Psoas muscle (tissue), 8 donors: ENCODE measurements at places on chromosomes 1 and 21. TPM values are rescaled to one million over a fixed set of nuclear protein-coding genes. Genes with fewer than 3 reads are reported as not detected.

The OR2T29 gene
- not detected for total RNA-seq

The MANEAL gene
- total RNA-seq: 2.1 TPM

The RPE65 gene
- total RNA-seq: not detected

The GPR25 gene
- not detected for total RNA-seq

The KCNE1 gene
- not detected for total RNA-seq

The DNALI1 gene
- 2.0 TPM for total RNA-seq

The RBM34 gene
- 76.3 TPM for total RNA-seq

The IGSF21 gene
- total RNA-seq: 0.52 TPM

The PRR9 gene
- not detected for total RNA-seq

The OR2L13 gene
- total RNA-seq: not detected

The OTUD3 gene
- 6.7 TPM for total RNA-seq

The JAK1 gene
- 109 TPM for total RNA-seq

The DYNLT4 gene
- not detected for total RNA-seq

The LYPD8 gene
- not detected for total RNA-seq

The DDAH1 gene
- 8.2 TPM for total RNA-seq

The GFI1 gene
- 0.20 TPM for total RNA-seq

The SPRR1A gene
- total RNA-seq: not detected

The CAP1 gene
- 71.0 TPM for total RNA-seq

The TAL1 gene
- 1.5 TPM for total RNA-seq

The CYYR1 gene
- total RNA-seq: 20.4 TPM

The KCNK1 gene
- total RNA-seq: not detected

The RSPO1 gene
- total RNA-seq: not detected

The NR1I3 gene
- not detected for total RNA-seq

The FAM151A gene
- total RNA-seq: not detected

The EFCAB7 gene
- 3.4 TPM for total RNA-seq

The HP1BP3 gene
- total RNA-seq: 114 TPM

The CAPN8 gene
- total RNA-seq: 2.1 TPM

The WNT4 gene
- 0.27 TPM for total RNA-seq

The MAP3K21 gene
- total RNA-seq: 0.24 TPM

The MROH7 gene
- 7.0 TPM for total RNA-seq

The OR14K1 gene
- total RNA-seq: not detected

The CELSR2 gene
- total RNA-seq: 9.8 TPM

The TLCD4 gene
- 16.7 TPM for total RNA-seq

The CLIC6 gene
- total RNA-seq: 0.50 TPM

The DDI2 gene
- 42.5 TPM for total RNA-seq

The INSRR gene
- total RNA-seq: not detected

The PRRX1 gene
- 61.4 TPM for total RNA-seq

The AADACL3 gene
- total RNA-seq: not detected

The RBM11 gene
- total RNA-seq: not detected

The CCDC185 gene
- not detected for total RNA-seq

The XPR1 gene
- 10.9 TPM for total RNA-seq

The SRGAP2B gene
- total RNA-seq: 5.5 TPM

The BSND gene
- not detected for total RNA-seq

The TMPRSS3 gene
- not detected for total RNA-seq

The BMP8A gene
- not detected for total RNA-seq

The TPTE gene
- not detected for total RNA-seq

The GIPC2 gene
- total RNA-seq: 1.4 TPM

The SLC9C2 gene
- not detected for total RNA-seq

The FOXD3 gene
- 0.90 TPM for total RNA-seq

The TNFRSF8 gene
- total RNA-seq: 0.86 TPM

The GSTM2 gene
- total RNA-seq: 147 TPM

The IKBKE gene
- 0.45 TPM for total RNA-seq

The ARTN gene
- total RNA-seq: 0.71 TPM

The RGSL1 gene
- not detected for total RNA-seq

The HCN3 gene
- 0.82 TPM for total RNA-seq

The RGL1 gene
- 6.8 TPM for total RNA-seq

The CYB5RL gene
- 6.4 TPM for total RNA-seq
